Osteoblast (primary cell): ENCODE measurements at places on chromosomes 6 and 20. TPM values are rescaled to one million over a fixed set of nuclear protein-coding genes. Genes with fewer than 3 reads are reported as not detected.

Gene UST
- total RNA-seq: 18.1 and 21.2 TPM in 2 replicates

Gene FAXC
- total RNA-seq: 0.88 and 1.1 TPM in 2 replicates

Gene DYNLT2
- 1.8 and 2.2 TPM in 2 replicates for total RNA-seq

Gene GNMT
- total RNA-seq: 0.72 and 0.88 TPM in 2 replicates

DNA sequence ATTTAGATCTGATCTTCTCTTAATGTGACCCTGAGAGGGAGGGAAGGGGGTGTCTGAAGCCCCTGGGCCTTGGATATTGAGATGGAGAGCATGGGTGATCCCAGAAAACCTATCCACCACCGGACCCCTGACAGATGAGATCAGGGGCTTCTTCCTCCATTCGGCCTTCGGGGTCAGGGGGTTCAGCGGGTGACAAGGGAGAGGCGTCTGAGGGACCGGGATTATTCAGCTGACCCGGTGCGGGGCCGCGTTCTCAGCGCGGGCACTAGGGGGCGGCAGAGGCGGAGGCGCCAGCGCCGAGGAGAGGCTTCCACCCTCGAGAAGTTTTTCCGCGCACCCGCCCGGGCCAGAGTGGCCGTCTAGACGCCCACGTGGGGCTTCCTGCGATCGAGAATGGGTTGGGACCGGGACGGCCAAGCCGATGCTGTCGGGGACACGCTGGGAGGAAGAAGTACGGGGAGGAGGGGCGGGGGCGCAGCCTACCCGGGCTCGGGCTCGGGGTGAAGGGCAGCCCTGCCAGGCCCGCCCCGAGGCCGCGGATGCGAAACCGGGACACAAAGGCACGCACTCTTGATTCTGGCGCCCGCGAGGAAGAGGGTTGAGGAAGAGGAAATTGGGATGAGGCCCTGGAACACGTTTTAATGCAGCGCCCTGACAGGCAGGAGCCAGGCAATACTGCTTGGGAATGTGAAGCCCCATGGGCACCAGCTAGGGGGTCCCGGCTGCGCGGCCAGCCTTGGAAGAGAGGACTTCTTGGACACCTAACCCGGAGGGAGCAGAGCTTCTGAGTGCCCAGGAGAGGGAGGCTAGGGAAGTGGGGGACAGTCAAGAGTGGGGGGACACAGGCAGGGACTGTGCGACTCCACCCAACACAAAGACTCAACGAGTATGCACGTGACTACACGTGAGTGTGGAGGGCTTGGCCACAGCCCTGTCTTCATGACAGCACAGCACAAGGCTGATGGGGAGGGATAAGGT lies 30.6 kb downstream of the COL11A2 start:
- peak; percentile 99 for DNase-seq
- peak overlapping the region; percentile 75 for H3K4me3 ChIP-seq
- peaks cover 20% of the 10 kb centered on the region for H3K4me1 ChIP-seq
- peak overlapping the region; percentile 69 for H3K27ac ChIP-seq

DNA sequence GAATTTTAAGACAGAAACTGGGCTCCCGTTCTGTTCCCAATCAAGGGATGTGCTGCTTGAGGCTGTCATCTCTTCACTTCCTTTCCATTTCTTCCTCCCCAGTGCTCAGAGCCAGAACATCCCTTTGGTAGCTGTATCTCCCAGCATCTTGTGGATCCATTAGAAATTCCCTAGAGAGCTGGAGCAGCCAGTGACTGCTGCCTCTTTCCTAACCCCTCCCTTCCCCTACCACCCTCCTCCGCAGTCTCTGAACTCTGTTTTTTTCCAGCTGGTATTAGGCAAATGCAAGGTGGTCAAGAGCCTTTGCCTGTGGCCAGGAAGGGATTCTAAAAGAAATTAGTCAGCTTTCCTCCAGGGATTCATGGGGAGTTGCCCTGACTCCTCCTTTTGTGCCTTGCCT lies 208.0 kb downstream of the EYA2 start:
- H3K36me3 ChIP-seq: no peaks in the 10 kb centered on the region
- H3K4me3 ChIP-seq: no peak overlapping the region
- no peak overlapping the region for H3K27ac ChIP-seq
- no peak for DNase-seq

- H3K4me3 ChIP-seq: no peak overlapping the region
- no peaks in the 10 kb centered on the region for H3K27me3 ChIP-seq
- no peaks in the 10 kb centered on the region for H3K36me3 ChIP-seq
- no peak for DNase-seq
Measured at GRCh38 chr6:128657181-128657580, 136.8 kb upstream of the PTPRK start.

- no peaks in the 10 kb centered on the region for H3K4me1 ChIP-seq
- H3K27ac ChIP-seq: no peak overlapping the region
- no peak for DNase-seq
- H3K27me3 ChIP-seq: peaks cover 8% of the 10 kb centered on the region
- no peaks in the 10 kb centered on the region for H3K36me3 ChIP-seq
- no peak overlapping the region for H3K4me3 ChIP-seq
Measured at GRCh38 chr6:46215213-46215612, 44.4 kb upstream of the ENPP5 start.

GRCh38 chr20:10111959-10112250 lies 77.1 kb downstream of the ANKEF1 start:
- no peak overlapping the region for H3K27ac ChIP-seq
- peaks cover 33% of the 10 kb centered on the region for H3K4me1 ChIP-seq
- H3K4me3 ChIP-seq: no peak overlapping the region
- no peaks in the 10 kb centered on the region for H3K36me3 ChIP-seq
- DNase-seq: no peak

DNA sequence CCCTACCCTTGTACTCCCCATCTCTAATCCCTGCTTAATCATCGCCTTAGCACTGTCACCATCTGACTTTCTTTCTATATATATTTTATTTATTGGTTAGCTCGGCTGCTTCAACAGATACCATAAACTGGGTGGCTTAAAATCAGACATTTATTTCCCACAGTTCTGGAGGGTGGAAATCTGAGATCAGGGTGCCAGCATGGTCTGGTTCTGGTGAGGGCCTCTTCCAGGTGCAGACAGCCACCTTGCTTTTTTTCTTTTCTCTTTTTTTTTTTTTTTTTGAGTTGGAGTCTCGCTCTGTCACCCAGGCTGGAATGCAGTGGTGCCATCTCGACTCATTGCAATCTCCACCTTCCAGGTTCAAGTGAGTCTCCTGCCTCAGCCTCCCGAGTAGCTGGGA lies 127.5 kb upstream of the ESR1 start:
- H3K4me3 ChIP-seq: no peak overlapping the region
- no peaks in the 10 kb centered on the region for H3K27me3 ChIP-seq
- no peaks in the 10 kb centered on the region for H3K36me3 ChIP-seq
- no peak for DNase-seq
- peaks cover 15% of the 10 kb centered on the region for H3K4me1 ChIP-seq

DNA sequence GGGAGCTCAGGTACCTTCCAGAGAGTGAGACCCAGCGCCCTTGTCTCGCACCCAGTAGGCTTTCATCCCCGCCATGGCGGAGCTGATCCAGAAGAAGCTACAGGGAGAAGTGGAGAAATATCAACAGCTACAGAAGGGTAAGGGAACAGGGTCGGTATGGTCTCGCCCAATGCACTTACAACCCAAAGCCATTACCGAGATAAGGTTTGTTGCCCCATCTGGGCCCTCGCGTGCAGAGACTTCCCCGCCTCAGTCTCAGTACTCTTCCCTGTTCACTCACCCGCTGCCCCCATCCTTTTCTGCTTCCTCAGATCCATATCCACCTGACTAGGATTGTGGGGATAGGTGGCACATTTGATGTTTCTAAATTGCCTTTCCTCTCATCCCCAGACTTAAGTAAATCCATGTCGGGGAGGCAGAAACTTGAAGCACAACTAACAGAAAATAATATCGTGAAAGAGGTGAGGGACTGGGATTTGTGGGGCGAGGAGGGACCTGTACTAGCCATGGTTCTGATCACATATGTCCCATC lies 449 bp downstream of the PFDN6 start:
- peak; percentile 80 for DNase-seq
- peaks cover 18% of the 10 kb centered on the region for H3K4me1 ChIP-seq
- H3K27me3 ChIP-seq: no peaks in the 10 kb centered on the region
- peak overlapping the region; percentile 86 for H3K4me3 ChIP-seq

DNA sequence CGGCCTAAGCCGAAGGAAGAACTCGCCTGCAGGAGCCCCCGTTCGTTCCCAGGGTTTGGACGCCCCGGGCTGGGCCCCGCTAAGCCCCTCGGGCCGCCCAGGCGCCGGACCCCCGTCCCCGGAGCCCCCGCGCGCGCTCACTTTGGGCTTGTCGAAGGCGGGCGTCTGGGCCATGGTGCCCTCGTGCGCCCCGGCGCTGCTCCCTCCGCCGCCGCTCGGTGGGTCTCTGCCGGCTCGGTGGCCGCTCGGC lies 140 bp downstream of the ADA start:
- H3K36me3 ChIP-seq: no peaks in the 10 kb centered on the region
- H3K27me3 ChIP-seq: peaks cover 6% of the 10 kb centered on the region
- DNase-seq: no peak

DNA sequence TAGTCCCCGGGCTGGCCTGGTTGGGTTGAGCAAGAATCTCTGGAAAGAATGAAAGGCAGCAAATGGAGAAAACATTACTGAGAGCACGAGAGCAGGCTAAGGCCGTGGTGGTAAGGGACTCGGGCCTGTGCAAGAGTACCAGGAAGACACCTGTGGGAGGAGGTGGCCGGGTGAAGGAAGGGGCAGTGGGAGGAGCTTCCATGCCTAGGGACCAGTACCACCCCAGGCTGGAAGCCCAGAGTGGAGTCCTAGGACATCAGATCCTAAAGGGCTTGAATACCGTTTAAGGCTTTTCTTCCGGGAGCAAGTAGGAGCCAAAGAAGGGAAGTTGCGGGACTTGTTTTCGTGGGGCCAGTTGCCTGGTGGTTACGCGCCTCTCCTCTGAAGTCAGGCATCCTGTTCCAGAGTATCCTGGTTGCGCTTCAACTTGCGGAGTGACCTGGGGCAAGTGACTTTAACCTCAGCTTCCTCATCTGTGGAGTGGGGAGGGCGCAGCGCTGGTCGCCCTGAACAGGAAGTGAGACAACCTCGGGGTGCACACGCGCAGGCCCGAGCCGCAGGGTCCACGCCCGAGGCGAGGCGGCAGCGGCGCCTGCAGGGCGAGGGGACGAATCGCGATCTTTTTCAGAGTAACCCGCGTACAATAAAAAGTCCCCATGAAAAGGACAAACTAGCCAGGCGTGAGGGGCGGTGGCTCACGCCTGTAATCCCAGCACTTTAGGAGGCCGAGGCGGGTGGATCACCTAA lies 1.1 kb upstream of the TPD52L2 start:
- peak overlapping the region; percentile 99 for H3K4me3 ChIP-seq
- no peaks in the 10 kb centered on the region for H3K27me3 ChIP-seq
- H3K27ac ChIP-seq: peak overlapping the region; percentile 92
- peaks cover 14% of the 10 kb centered on the region for H3K36me3 ChIP-seq
